NCI-H2029 treated with DMSO at 0.1 percent for 48 hours (cell line): ENCODE measurements at places on chromosomes 3 and 15.

DNA sequence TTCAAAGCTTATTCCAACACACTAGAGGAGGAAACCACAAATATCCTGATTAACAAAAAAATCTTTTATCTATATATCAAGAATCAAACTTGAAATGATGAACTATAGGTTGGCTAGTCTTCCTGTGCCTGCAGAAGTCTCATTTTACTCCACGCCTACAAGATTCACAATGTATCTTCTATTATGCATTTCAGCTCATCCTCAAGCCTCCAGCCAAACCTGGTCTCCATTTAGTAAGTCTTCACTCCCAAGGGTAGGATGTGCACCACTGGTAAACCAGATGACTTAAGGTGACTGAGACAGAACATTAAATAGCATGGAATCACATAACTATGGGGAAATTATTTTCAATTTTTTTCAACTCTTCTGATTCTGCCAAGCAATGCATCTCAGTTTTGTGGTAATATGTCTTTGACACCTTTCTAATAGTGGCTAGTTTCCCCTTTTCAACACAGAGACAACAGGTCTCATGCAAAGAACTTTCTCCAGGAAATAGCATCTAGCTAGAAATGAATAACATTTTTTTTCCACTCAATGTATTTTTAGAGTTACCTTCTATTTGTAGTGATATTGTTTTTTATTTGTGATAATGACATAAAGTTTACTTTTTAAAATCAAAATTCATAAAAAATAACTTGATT is 166.9 kb downstream of the TNIK start:
- no peak for DNase-seq

- DNase-seq = no peak
These were observed 3.4 kb upstream of the MITF start for GRCh38 chr3:69735893-69736292.

GRCh38 chr3:194072691-194073279 is 63.2 kb upstream of the HES1 start:
- DNase-seq = no peak

DNA sequence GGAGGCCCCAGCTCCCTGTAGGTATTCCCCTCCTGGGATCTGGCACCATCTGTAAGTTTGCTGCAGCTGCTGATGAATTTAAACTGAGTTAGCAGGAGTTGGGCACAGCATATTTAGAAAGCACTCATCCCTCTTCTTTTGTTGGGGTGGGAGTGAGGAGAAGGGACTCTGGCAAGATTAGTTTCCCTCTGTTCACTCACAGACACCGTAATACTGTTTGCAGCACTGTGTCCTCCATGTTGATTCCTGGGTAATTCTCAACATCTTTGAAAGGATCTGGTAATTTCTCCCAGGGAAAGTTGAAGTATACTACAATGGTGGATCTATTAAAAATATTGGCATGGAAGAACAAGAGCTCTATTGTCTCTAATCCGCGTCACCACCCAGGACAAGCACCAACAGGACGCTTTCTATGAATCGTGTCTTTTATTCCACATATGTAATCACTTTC is 173.3 kb downstream of the RBMS3 start:
- DNase-seq = no peak

DNA sequence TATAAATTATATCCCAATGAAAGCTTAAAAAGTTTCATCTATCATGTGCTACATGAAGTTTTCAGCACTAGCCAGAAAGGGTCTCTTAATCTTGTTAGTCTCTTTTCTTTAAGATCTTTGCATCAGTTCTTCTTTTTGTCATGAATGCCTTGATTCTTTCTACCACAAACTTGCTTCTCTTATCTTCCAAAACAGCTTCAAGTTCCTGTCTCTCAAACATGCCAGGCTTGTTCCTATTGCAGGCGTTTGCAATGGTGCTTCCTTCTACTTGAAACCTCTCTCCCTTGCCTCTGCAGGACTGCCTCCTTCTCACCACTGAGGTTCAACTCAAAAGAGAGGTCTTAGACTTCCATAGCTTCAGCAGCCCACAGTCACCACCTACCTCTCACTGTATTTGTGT is 104.3 kb upstream of the FRMD4B start:
- no peak for DNase-seq

DNA sequence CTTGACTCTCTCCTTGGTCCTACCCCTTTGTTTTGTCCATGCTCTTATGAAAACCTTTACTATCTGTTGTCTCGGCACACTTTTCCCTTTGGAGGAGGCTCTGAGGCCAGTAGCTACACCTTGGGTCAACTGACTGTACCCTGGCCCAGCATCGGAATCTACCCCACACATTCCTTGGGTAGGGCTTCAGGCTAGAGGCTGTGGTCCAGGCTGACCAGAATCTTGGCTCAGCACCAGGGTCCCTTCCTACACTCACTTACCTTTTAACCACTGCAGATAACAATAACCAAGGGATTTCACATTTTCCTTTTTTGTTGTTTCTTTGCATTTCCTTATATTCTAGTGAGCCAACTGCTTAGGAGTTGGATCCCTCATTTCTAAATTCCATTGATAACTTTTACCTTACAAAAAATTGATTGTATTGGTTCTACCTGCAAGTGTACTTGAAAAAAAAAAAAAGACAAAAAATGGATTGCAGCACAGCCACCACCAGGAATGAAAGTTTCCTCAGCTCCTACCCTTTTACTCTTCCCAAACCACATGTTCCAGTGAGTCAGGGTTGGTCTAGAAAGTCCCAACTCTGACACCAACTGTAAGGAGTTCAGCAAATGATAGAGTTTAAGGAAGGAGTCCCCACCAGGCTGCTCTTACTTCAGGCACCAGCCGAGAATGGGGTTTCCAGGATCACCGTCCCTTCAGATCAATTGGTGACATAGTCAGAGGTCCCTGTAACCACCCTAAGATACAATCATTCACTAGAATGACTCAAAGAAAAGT is 95.6 kb downstream of the FBLN2 start:
- no peak for DNase-seq

DNA sequence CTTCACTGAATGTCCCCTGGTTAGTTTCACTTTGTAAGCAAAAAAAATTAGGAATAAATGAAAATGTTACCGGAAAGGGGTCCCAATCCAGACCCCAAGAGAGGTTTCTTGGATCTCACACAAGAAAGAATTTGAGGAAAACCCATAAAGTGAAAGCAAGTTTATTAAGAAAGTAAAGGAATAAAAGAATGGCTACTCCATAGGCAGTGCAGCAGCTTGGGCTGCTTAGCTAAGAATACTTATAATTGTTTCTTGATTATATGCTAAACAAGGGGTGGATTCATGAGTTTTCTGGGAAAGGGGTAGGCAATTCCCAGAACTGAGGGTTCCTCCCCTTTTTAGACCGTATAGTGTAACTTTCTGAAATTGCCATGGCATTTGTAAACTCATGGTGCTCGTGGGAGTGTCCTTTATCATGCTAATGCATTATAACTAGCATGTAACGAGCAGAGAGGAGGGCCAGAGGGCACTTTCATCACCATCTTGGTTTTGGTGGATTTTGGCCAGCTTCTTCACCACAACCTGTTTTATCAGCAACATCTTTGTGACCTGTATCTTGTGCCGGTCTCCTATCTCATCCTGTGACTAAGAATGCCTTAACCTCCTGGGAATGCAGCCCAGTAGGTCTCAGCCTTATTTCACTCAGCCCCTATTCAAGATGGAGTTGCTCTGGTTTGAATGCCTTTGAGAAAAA is 41.0 kb upstream of the CMSS1 start:
- no peak for DNase-seq

- no peak for DNase-seq
These were observed 132.2 kb upstream of the BNIP2 start for GRCh38 chr15:59821286-59821685.

GRCh38 chr3:128180913-128181312 is 27.6 kb downstream of the EEFSEC start:
- DNase-seq = no peak

DNA sequence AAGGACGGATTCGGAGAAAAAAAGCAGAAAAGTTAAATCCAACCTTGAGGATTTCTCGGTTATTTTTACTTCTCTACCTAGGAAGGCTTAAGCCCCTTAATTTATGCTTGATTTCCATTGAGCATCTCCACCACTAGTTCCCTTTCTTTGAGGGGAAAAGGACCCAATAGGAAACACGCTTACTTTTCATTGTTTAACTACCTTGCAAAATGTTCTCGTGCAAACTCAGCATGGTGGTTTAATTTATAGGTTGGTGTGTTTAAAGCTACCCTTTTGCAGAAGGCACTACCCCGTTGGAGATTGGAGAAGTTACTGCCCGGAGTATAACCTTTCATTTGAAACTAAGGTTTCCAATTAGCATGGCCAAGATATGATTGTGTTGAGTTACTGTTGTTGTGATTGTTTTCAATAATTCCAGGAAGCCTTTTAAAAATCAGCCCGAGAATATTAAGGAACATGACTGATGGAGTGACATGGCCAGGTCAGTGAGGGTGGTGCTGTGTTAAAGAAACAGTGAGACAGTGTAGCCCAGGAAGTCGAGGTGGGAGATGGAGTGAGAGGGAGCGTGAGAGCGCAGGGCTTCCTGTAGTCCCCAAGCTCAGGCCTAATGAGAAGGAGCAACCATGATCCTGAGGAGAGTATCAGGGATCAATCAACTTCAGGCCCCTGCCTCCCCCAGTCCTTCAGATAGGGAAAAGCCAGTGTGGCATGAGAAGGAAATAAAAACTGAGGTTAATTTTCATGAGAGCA is 76.6 kb downstream of the AQP9 start:
- DNase-seq = no peak

DNA sequence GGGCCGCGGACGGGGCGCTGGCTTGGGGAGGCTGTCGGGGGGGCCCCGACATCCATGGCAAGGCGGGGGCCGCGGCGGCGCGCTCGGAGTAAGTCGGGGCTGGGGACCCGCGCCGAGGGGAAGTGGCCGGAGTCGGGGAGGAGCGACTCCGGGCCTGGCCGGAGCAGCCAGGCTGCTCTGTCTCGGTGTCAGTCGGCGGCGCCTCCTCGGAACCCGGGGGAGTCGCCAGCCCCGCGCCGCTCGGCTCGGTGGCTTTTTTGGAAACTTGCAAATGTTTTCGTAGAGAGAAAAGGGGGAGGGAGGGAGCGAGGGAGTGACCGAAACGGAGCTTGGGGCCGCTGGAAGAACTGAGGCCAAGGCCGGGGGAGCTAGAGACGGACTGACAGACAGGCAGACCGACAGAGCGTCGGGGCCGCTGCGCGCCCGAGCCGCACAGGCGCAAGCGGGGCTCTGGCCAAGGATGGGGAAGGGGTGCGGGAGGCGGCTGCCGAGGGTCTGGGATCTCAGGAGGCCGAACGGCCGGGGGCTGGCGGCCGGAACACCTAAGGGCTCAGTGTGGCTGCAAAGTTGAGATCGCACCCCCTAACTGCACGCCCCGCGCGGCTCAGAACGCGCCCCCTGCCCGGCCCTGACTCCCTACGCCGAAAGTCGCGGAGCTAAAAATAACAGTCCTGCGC is 5.0 kb downstream of the PTH1R start:
- DNase-seq = no peak

DNA sequence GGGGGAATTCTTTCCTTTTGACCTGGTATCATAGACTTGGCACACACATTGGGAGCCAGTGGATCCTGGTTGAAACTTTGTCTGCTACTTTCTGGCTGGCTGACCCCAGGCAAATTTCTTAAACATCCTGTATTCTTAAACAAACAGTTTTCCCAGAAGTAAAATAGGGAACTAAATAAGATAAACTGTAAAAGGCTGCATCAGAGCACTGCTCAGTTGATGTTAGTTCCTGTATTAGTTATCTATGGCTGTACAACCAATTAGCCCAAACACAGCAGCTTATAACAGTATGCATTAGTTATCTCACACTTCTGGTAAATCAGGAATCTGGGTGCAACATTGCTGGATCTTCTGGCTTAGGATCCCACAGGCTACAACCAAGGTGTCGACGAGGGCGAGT is 73.1 kb upstream of the SLCO3A1 start:
- no peak for DNase-seq

DNA sequence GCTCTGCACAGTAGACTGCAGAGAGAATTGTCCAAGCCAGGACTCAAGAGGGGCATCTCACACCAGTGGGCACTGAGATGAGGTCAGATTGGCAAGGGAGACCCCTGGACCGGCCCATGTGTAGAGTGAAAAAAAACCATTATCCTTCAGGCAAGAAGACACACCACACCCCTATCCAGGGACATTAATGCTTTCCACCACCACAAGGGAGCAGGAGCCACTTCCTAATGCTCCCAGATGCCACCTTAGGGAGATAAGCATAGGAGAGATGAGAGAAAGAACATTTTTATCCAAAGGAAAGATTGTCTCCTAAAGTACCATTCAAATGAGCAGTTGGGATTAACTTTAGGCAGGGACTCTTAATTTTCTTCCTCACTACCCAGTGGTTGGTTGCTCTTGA is 109.6 kb upstream of the PTX3 start:
- DNase-seq = no peak

- DNase-seq = no peak
These were observed 66.2 kb downstream of the SSR3 start for GRCh38 chr3:156488767-156489166.

GRCh38 chr3:148534089-148534988 is 163.4 kb upstream of the AGTR1 start:
- DNase-seq = no peak

DNA sequence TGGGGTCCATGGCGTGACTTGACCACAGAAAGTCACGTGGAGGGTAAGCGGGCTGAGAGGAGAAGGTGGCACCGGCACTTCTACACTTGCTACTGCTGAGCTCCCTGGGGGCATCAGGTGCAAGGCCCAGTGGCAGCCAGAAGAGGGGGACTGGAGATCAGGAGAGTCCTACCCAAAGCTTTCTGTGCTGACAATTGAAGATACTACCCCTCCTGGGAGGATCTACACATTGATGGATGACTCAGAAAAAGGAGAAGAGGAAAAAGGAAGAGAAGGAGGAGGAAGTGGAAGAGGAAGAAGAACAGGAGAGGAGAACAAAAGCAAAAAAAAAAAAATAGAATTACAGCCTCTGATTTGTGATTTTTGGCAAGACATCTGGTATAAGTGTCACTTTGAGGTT is 41.2 kb downstream of the MYO5C start:
- DNase-seq = no peak

GRCh38 chr15:63896336-63897115 is 62.8 kb upstream of the HERC1 start:
- DNase-seq = no peak

GRCh38 chr15:79431636-79432344 is at the start of gene MINAR1:
Gene MINAR1, plus strand, starts transcription at chr15:79432336. Its CDS starts 23,812 bp downstream, at chr15:79456148.
- DNase-seq = no peak

DNA sequence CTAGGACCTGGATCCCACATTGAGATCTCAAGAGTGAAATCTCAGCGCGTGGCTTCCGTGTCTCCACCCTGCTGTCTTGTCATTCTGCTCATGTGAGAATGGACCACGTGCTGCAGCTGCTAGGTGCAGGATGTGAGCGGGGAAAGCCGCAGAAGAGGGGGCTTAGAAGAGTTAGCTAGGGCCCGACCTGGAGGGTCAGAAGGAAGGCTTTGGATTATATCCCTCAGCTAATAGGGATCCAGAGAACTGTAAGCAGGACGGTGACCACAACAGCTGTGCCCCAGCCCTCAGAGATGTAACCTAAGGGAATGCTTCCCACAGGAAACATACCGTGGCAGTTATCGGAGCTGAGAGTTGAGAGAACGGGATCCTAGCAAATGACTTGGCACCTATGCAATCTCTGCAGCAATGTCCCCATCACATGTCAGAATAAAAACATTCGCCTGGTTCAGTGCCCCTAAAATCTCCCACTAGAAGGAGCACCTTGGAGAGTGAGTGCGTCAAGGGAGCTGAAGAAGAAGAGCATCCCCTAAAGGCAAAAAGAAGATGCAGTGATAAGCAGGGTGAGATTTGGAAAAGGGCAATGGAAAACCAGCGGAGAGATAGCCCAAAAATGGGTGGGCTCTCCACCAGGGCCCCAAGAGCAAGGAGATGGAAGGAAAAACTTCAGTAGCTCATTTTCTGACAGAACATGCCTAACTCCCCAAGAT is 76.9 kb upstream of the ST8SIA2 start:
- DNase-seq = no peak

GRCh38 chr3:4772171-4772804 is 206.9 kb upstream of the BHLHE40 start:
- DNase-seq = no peak
